ENCODE measurements at places on chromosomes 5 and 9.

GRCh38 chr5:178778919-178779318 is 48.5 kb upstream of the ZNF354A start:
- DNase-seq, result no peak

- DNase-seq, result no peak
Observed at GRCh38 chr5:18113721-18114120, 479.5 kb downstream of the TAF11L14 start.

DNA sequence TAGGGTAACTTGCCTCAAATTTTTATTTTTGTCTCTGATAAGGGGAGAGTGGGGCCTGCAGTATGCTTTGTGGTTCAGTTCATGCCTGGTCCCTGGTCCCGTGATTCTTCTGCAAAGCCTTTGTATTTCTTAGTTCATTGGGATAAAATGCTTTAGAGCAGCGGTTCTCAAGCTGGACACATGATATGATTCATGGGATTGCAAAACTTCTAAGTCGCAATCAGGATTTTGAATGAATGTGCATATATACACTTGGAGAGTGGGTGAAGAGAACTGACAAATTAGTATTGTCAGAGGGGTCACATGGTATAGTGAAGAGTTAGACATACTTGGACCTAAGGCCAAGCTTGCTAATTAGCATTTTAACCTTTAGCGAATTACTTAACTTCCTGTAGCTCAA is 265.4 kb upstream of the KLF9 start:
- DNase-seq, result no peak

DNA sequence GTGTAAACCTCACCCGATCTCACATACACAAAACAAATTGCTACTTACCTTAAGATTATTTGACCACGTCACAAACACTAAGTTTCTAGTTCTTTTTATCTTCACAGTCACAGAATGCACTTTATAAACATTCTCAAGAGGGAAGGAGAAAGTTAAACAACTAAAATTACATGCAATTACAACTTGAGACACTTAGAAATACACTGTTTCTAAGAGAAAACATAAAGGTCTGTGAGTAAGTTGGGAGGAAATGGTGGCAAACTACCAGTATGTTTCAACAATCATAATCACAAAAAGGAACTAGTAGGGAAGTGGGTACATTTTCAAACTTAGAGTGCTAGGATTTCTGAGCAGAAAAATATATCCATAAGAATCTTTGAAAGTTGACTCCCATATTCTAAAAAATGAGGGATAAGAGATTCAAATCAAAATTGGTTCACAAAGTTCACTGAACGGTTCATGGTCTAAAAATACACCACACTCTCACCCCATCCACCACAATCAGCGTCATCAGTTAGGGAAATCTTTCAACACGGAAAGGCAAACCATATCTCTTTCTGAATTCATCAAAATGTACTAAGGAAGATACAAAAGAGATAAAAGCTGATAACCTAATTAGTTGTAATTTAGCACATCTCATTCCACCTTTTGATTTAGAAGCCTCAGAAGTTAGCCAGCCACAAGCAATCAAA is 182.6 kb downstream of the BNC2 start:
- DNase-seq, result no peak

DNA sequence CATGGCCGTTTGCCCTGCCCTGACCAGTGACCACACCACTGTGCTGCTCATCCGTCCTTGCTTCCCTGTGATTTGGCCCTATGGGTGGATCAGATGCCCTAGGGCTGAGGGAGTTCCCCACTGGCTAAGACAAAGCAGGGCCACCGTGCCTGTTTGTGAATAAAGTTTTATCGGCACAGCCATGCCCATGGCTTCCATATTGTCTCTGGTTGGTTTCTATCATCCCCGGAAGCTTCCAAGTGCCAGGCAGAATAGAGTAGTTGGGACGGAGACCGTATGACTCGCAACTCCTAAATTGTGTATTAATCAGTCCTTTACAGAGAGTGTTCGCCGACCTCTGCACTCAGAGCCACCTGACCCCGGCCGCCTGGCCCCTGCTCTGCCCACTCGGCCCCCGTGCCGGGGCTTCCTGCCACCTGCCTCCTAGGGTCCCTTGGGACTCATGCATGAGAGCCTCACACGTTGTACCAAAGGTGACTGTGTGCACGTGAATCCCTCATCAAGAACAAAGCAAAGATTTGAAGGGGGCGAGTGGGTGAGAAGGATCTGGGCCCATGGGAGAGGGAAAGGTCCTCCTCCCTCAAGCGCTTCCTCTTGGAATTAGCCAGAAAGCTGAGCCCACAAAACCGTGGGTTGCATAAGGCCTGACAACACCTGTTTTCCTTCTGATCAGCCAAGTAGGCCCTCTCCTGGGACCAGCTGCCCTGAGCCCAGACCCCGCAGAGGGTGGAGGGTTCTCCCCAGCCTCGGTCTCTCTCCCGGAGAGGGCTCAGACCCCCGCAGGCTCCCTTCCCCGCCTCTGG is 11.7 kb upstream of the FCN2 start:
- no peak for DNase-seq

- no peak for DNase-seq
Observed at GRCh38 chr5:18397891-18398290, 763.6 kb downstream of the TAF11L14 start.

DNA sequence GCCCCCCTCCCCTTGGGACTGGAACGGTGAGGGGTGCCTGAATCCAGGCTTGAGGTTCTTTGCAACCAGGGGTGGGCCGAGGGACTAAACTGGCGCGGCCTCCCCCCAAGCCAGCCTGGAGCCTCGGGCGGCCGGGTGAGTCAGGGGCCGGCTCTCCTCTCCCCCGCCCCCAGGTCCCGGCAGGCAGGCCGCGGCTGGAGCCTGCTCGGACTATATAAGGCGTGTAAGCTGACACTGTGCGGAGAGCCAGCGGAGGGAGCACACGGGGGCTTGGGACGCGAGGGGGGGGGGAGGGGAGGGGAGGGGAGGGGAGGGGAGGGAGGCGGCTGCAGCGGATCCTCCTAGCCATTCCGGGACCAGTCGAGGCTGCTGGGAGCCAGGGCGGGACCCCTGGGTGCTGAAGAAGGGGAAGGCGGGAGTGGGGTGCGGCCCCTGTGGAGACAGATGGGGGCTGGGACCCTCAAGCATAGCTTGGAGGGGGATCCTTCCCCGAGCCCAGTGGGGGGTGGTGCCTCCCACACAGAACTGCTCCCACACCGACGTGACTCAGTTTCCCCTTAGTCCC is 595 bp downstream of the PDLIM7 start:
- DNase-seq, result peak; percentile 86

- no peak for DNase-seq
Observed at GRCh38 chr5:80957031-80957761, 3.0 kb upstream of the RASGRF2 start.

DNA sequence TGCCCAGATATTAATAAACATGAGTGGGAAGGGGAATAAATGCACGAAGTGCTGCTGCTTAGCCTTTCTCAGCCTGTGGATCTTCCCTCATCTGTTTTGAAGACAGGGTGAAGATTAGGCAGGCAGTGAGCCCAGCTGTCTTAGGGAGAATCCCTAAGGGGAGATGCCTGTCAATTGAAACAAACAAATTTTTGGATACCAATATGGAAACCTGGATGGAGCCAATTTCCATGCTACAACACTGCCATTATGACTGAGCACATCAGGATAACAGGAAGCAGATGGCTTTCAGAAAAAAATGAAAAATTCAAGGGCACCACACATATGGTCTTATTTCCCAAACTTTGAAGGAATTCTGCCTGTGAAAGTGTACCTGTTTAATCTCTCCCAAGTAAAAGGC is 80.3 kb downstream of the HMHB1 start:
- DNase-seq, result no peak

DNA sequence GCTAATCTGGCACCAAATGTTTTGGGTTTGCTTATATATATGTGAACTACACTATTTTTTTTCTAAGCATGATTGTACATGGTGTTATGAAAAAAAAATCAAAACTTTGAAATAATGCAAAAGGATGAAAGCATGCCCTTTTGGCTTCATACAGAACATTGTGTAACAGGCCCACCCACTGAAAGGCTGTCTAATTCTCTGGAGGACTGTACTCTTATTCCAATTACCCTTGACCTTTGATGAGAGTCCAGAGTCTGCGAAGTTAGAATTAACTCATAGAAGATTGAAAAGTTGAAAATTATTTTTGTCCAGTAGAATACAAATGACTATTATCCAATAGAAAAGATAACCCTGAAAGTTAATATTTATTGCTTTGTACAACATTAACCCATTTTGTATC is 117.4 kb downstream of the ADAMTS12 start:
- no peak for DNase-seq

DNA sequence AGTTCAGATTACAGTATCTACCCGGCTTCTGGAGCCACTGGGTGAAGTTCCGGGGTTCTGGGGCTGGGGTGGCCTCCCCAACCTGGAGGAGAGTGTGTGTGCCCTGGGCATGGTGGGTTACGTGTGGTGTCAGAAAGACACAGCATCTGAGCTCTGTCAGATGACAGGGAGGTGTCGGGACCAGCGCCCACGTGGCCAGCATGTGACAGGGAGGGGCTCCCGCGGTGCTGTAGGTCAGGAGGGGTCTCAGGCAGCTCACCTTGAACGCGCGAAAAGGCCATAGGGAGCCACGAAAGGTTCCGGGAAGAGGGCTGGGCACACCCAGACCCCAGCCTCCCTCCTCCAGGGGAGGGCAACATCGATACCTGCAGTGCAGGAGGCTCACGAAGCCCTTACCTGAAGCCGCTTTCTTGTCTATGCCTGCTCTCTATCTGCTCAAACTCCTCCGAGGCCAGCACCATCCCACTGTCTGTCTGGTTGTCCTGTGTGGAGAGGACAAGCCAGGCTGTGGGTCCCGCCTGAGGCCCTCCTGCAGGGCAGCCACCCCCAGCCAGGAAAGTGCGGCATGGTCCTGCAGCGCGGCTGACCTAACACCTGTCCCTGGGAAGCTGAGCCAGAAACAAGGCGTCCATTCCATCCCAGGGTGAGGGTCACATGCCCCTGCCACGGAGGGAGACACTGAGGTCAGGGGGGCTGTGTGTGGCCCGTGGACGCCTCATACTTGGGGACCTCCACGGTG is 17.4 kb upstream of the SCGB3A1 start:
- no peak for DNase-seq

DNA sequence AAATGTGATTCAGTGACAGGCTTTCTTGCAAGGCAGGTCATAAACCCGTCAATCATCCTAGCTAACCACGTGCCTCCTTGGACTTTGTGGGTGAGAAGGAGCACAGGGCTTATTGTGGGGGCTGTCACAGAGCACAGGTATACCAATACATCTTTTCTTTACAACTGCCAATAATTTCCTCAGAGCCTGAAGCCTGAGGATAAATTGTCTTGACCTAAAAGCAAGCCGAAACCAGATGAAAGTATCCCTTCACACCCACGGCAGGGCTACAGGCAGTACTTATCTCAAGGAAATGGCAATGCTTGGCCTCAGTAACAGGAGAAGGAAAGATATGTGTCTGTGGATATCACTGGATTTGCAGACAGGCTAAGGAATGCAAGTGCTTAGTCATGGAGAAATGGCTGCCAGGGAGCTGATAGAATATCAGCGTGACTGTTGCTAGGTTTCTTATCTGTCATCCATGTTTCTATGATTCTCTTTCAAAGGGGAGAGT is 90.3 kb upstream of the ZNF366 start:
- no peak for DNase-seq

- no peak for DNase-seq
Observed at GRCh38 chr9:126516561-126516935, 97.2 kb upstream of the LMX1B start.

- no peak for DNase-seq
Observed at GRCh38 chr5:95673081-95673480, 9.7 kb downstream of the SPATA9 start.

- no peak for DNase-seq
Observed at GRCh38 chr9:135491764-135492163, 8.7 kb upstream of the MRPS2 start.

DNA sequence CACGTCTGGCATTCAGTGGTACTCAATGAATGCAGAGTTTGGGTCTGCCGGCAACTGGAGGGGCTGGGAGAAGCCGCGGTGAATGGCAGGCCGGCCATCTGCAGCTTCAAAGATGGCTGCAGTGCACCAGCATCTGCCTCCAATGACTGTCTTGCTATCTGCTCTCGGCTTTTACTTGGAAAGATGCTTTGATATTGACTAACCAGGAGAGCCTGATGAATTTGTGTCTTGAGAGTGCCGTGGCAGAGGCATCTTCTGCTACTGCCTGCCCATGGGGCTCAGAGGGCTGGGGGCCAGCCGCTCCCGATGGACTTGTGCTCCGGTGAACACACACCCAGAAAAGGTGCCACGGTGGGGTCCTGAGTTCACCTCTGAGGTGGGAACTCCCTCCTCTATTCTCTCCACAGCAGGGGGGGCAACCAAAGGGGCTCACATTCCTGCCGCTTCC is 164.5 kb downstream of the COL23A1 start:
- DNase-seq, result no peak

GRCh38 chr9:16524078-16524477 is 346.4 kb downstream of the BNC2 start:
- DNase-seq, result no peak

GRCh38 chr5:171593401-171593800 is 174.0 kb downstream of the FGF18 start:
- no peak for DNase-seq

- no peak for DNase-seq
Observed at GRCh38 chr5:178322736-178323540, 90.3 kb upstream of the PHYKPL start.

- no peak for DNase-seq
Observed at GRCh38 chr5:75566710-75567309, 44.4 kb upstream of the ANKDD1B start.
